ENCODE measurements at places on chromosomes 6 and 20.

- DNase-seq, result no peak
Observed at GRCh38 chr20:19858466-19859371, 100.7 kb downstream of the RIN2 start.

GRCh38 chr6:147106759-147107401, 97.3 kb upstream of the STXBP5 start:
- DNase-seq, result peak; percentile 29

DNA sequence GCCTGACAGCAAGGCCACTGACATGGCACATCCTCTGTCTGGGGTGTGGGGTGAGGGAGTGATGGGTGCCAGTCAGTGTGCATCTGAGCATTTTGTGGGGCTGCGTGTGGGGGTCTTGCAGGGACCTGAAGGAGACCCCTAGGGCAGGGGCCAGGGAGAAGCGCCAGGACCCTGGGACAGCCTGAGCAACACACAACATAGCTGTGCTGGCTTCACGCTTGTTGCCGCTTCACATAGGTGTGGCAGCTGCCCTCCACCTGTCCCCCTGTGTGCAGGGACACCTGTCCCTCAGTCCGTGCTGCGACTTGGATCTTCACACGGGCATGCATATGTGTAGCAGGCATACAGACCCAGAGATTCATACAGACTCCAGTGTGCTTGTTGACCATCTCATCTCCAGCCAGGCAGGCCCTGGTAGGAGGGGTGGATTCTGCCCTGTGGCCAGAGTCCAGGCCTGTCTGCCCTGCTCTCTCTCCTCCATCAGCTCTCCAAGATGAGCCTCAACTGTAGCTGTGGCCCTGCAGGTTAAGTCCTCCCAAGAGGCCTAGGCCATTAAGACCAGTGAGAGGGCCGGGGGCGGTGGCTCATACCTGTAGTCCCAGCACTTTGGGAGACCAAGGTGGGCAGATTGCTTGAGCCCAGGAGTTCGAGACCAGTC, 3.2 kb upstream of the NPBWR2 start:
- no peak for DNase-seq

GRCh38 chr20:31916708-31917107, 35.1 kb downstream of the PDRG1 start:
- DNase-seq, result no peak

- no peak for DNase-seq
Observed at GRCh38 chr6:30845183-30845582, 39.1 kb upstream of the DDR1 start.

- DNase-seq, result no peak
Observed at GRCh38 chr20:49983848-49984408, 1.1 kb downstream of the SNAI1 start.

DNA sequence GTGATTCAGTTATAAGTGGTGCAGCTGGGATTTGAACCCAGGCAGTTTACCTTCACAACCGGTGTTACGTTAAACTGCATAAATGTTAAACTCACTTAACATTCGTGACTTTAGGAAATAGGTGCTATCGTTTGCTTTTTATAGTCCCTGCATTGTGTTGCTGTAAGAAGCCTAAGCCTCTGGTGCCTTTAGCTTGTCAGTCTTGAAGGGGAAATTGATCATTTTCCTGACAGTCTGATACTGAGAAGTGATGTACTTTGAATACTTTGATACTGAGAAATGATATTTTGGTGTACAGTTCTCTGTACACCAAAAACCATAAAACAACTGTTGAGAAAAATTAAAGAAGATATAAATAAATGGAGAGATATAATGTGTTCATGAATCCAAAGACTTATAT, 52.5 kb upstream of the NEDD9 start:
- DNase-seq, result no peak

- no peak for DNase-seq
Observed at GRCh38 chr6:129186988-129187387, 304.1 kb downstream of the LAMA2 start.

- no peak for DNase-seq
Observed at GRCh38 chr6:117870486-117871242, 36.4 kb upstream of the SLC35F1 start.

- DNase-seq, result no peak
Observed at GRCh38 chr6:51511081-51511480, 576.3 kb downstream of the PKHD1 start.

- no peak for DNase-seq
Observed at GRCh38 chr6:16404456-16404855, 166.1 kb downstream of the GMPR start.

DNA sequence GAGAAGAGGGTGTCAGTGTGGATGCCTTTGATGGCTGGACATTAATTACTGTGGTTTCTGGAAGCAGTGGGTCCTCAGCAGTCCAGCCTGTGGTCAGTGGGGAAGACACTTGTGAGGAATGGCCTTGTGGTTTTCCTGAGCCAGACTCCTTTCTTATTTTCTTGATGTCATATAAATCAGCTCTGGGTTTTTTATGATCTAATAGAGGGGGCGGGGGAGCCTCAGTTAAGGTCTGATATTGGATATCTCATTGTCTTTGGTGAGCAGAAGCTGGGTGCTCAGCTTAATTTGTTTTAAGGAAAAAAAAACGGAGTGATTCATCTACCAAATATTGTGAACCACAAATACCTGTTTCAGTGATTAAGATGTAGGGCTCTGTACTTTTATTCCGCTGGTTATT, 62.1 kb downstream of the OTOR start:
- DNase-seq, result no peak

DNA sequence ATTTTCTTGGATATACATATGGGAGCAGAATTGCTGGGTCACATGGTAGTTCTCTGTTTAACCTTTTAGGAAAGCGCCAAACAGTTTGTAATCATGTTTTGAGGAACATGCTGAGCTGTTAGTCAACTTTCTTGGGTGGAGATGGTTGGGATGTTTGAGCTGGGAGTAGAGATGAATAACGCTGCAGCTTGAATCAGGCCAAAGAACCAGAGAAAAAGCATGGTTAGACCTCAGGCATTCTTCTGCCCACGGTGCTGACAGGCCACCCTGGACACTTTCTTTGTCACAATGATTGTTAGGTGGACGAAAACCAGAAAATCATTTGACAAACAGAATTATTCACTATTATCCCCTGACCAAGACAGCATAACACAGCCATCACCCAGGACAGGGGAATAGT, 66.8 kb downstream of the PRDM1 start:
- no peak for DNase-seq

All from AG04449 (cell line).